ENCODE measurements at places on chromosomes 1 and 21.

GRCh38 chr1:3352299-3352951 lies 102.0 kb upstream of the ARHGEF16 start:
- peak; percentile 80 for DNase-seq

DNA sequence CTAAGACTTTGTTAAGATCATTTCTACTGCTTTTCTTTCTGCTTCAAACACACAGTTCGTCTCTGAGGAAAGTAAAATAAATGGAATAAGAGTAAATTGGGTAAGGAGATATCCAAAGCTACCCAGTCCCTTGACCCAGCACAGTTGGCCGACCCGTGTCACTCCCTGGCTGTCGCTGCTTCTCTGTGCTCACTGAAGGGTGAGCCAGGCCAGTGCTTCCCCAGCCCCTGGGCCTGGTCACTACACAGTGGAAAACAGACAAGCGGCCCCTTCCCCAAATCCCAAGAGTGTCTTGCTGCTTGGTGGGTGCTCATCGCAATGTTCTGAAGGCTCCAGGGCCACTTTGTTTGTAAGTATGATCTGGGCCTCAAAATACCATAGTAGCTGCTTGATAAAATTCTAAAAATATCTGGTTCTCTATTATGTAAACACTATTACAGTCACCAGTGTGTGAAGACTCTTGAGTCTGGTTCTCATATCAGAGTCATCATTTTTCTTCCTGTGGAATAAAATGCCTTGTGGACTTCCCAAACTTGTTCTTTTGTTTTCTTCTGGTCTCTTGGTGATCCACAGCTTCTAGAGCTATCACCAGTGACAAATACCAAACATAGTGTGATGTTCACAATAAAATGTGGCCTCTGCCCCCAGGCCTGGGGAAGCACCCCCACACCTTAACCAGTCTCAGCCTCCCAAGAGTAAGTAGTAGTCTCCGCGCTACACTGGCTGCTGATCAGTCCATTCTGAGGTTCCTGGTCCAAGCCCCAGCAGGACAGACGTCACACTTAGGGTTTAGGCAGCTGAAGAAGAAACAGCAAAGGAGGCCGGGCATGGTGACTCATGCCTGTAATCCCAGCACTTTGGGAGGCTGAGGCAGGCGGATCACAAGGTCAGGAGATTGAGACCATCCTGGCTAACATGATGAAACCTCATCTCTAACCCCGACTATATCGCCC lies 106.2 kb downstream of the DHRS3 start:
- no peak for DNase-seq

- no peak for DNase-seq
These were observed 215.8 kb upstream of the ZRANB2 start for GRCh38 chr1:71296551-71297134.

DNA sequence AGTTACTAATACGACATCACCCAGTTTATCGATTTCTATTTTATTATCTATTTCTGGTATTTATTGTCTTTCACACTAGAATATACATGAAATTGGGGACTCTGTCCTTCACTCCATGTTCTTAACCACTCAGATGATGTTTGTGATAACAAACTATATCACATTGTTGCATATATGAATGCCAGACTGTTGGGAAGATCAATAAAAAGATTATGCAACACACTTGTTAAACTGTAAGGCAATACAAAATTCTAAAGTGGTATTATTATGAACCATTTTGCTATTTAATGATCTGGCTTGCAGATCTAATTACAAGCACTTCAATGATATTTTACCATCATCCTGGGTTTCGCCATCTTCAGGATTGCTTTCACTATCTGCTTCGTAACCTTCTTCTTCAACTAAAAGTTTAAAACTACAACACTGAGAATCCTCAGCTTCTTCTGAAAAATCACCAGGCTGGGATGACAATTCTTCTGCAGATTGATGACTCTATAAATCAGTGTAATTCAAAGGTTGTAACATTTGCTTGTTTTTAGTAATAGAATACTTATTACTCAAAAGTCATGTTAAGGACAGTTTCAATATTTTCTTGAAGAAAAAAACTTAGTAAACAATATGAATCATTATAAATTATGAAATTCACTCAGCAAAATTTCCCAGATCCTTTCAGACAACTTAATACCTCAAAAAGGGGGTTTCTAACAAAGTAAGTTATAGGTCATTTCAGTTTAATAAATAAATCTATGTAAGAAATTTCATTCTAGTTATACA lies 63.9 kb downstream of the LYST start:
- DNase-seq: no peak

DNA sequence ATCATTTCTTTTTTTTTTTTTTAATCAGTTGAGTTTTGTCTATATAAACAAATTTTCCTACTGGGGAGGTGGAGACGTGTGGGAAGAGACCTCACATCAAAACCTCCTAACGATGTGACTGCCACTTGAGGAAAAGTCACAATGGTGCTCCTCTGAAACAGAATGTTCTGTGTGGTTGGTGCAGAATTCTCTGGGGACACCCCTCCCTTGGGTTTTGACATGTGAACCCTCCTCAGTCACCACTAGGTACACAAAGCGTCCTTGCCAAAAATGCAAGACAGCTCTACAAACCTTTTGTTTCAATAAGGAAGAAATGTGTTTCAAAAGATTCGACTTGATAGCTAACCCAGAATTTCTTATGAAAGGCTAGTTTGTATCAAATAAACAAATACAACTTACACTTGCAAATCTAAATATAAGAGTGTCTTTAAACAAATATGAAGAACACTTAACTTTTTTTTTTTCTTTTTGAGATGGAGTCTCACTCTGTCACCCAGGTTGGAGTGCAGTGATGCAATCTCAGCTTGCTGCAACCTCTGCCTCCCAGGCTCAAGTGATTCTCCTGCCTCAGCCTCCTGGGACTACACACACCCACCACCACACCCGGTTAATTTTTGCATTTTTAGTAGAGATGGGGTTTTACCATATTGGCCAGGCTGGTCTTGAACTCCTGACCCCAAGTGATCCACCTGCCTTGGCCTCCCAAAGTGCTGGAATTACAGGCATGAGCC lies 9.3 kb downstream of the SLC25A24 start:
- peak; percentile 71 for DNase-seq

DNA sequence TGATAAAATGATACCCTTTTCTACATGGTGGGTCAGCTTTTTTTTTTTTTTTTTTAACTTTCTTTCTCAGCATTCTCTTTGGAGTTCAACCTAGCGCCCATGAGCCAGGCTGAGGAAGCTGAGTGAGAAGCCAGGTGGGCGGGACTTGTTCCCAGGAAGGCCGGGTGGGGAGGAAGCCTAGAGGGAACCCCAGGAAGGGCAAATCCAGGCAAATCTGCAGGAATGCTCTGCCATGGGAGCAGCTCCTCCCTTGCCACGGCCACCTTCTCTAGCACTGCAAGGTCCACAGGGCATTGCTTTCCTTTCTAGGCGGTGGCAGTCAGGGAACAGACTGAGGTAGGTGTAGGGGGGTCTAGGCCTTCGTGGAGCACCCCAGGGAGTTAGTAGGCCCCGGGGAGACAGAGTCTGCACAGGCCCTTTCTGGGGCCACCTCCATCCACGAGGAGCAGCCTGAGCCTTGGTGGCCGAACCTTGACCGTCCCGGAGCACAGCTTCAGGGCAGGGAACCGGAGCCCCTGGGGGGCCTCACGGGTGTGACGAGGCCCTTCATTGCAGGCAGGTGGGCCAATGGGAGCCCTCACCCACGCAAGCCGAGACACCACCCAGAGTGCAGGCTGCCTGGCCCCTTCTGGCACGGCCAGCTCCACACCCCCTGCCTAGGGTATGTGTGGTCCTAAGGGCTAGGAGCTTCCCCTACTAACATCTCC lies 18.2 kb upstream of the CCDC27 start:
- DNase-seq: no peak

DNA sequence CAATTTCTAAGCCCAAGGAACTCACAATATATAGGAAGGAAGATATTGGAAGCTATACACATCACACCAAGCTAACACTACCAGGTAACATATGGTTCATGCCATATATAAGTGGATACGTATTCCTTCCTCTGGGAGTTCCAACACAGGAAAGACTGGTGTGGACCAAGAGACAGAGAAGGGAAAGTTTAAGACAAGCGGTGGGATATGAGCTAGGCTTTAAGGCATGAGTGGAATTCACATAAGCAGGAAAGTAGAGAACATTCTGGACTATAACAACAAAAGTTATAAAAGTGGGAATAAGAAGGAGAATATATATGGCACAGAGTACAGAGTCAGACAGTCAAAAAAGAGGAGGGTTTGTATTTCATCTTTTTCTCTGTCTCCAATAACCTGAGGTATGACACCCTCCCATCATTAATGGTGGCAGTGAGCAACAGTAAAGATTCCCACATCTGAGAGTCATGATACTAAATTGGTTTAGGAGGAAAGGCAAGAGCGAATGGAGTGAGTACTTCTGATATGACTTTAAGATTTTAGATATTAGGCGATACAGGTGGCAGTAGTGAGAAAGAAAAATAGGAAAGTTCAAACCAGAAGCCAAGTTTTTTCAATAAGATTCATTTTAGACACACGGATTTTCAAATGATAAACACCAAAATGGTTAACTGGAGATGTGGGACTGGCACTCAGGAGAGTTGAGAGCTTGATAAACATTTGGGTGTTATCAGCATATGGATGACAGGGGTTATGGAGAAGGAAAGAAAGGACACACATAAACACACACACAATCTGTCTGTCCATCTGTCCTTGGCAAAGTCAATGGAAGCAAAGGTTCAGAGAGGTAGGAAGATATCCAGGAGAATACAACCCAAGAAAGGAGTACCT lies 87.4 kb upstream of the TTC39A start:
- DNase-seq: no peak

DNA sequence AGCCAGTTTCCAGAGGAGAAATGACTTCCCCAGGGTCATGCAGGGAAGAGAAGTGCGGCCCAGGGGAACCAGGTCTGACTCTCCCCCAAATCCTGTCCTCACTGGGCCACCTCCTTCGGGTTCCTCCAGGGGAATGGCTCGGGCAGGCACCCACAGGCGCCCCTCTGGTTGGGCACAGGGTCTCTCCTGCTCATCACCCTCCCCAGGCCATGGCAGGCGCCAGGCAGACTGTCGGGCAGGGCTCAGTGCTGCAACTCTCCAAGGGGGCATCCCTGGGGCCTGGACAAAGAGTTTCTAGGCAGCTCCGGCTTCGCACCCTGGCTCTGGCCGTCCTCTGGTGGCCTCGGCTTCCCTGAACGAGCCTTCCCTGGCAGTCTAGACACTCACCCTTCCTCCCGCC lies 75.6 kb downstream of the MEGF6 start:
- DNase-seq: no peak

GRCh38 chr1:58932859-58933598 lies 149.2 kb upstream of the JUN start:
- DNase-seq: peak; percentile 46

DNA sequence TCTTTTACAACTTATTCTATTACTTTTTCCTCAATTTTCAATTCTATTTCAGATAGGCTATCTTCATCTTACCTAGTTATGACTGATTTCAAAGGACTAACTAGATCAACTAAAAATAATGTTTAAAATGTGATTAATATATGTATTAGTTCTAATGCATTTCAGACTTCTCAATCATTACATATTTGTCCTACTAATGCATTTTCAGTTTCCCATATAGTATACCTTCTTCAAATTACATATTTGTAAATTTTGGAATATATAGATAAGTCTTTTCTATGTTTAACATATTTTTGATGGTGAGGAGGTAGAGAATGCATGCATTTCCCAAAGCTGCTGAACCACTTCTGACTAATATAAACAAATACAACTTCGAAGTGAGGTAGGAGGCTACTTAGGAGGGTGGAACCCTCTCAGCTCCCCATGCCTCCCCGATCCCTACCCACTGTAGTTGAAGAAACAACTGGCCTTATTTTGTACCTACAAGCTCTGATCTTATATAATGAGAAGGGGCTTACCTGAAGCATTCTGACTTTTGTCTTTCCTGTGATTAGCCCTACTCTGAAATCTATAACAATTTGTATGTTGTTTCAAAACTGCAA lies 1.7 kb downstream of the TRMT1L start:
- no peak for DNase-seq

DNA sequence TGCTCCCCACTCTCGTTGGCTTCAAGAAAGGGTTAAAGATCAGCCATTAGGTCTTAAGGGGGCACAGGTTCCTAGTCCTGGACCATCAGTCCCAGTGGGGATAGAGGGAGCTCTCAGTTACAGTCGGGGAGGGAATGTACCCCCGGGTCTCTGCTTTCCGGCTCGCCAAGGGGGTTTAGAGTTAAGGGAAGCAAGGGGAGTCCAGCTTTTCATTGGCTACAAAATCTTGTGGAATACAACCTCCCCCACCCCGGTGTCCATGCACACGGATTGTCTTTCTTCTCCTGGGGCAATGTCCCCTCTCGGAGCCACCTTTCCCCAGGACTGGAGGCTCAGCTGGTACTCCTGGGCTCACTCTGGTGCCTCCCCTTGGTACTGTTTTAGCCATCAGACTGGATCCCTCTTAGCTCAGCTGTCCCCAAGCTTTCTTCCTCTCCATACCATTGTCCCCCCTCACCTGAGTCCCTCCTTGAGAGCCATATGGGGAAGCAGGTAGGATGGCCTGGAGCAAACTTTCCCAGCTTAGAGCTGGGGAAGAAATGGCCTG lies at the start of gene A3GALT2:
A3GALT2 (minus strand) TSS at position 480 of the 547 bp plus-strand sequence; CDS start at position 480, 0 bp downstream.
- DNase-seq: no peak

GRCh38 chr1:161730050-161730564 lies 8.8 kb downstream of the FCRLB start:
- no peak for DNase-seq

- peak; percentile 47 for DNase-seq
These were observed 1.1 kb downstream of the CKS1B start for GRCh38 chr1:154975409-154976059.

DNA sequence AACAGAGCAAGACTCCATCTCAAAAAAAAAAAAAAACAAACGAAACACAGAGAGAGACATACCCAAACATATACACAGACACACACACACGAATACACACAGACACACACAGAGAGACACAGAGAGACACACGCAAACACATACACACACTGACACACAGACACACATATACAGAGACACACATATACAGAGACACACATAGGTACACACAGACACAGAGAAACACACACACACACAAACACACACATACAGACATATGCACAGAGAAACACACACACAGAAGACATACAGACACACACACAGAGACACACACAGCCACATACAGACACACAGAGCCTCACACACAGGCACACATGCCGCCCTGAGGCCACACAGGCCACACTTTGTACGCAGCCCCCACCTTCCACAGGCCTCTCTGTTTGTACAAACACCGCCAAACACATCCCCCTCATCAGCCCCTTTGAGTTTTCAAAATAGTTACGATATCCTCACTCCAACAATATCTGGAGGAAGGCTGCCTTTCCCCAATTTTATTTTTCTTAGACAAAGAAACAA lies 57.5 kb upstream of the ABCG1 start:
- DNase-seq: no peak

GRCh38 chr1:87333692-87334347 lies 5.1 kb downstream of the LMO4 start:
- DNase-seq: peak; percentile 29

Data from DMS79 treated with DMSO at 0.1 percent for 48 hours (cell line).